ENCODE measurements at places on chromosomes 16 and 17. TPM values are rescaled to one million over a fixed set of nuclear protein-coding genes. Genes with fewer than 3 reads are reported as not detected.

Gene RRAD
- 0.72 TPM for total RNA-seq

DNA sequence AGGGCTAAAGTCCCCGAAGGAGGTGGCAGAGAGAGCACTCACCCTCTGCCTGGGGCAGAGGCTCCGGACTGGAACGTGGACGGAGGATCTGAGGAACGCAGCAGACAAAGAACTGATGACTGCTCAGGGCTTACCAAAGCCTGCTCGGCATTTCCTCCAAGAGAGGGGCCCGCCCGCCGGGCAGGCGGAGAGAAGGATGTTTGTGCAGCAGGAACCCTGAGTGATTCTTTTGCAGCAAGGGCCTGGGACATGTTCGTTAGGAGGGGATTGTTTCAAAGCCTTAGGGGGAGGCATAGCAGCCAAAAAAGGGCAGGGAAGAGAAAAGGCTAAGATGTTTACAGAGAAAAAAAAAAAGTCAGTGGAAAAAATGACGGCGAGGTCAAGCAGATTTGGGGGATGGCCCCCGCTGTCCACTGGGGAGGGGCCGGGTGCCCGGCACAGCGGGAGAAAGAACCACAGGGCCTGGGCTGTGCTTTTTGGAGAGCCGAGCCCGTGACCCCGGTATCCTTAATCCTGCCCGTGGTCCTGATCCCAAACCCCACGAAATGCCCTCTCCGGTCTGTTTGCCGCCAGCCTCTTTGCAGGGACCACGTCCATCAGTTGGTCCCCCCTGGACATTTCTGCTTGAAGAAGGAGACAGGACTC, 129.3 kb downstream of the NTN1 start:
- no peak for DNase-seq

DNA sequence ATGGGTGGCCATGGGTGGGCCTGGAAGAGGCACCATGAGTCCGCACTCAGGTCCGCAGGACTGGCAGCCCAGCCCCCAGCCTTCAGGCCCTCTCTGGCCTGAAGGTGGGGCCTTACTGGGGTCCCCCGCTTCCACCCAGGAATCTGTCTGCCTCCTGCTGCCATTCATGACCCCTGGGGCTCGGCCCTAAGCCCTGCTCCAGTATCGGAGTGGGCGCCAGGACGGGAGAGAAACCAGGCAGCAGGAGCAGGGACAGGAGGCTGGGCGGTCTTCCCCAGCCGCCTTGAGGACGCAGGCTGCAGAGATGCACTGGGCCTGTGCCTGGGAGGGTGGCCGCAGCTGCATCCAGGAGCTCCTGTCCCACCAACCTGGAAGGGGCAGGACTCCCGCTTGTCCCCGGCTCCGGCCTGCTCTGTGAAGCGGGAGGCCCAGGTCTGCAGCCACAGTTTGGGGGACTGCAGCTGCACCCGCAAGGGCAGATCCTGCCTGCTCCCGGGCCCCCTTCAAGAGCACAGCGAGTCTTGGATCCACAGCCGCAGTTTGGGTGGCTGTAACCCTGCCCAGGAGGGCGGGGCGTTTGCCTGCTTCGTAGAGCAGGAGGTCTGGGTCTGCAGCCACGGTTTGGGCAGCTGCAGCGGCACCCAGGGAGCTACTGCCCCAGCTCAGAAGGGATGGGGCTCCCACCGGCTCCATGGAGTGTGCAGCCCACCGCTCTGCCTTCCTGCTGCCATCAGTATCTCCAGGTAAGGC, 81.8 kb upstream of the DNAJA2 start:
- no peak for DNase-seq

- no peak for DNase-seq
These were observed 24.9 kb downstream of the HMOX2 start for GRCh38 chr16:4501071-4501478.

- no peak for DNase-seq
These were observed 75.8 kb downstream of the AXIN2 start for GRCh38 chr17:65485388-65486299.
